ENCODE measurements at places on chromosomes 4 and X.

- DNase-seq, result no peak
Observed at GRCh38 chrX:79084923-79085322, 59.6 kb upstream of the GPR174 start.

- DNase-seq, result no peak
Observed at GRCh38 chrX:13755254-13755653, 20.7 kb downstream of the OFD1 start.

DNA sequence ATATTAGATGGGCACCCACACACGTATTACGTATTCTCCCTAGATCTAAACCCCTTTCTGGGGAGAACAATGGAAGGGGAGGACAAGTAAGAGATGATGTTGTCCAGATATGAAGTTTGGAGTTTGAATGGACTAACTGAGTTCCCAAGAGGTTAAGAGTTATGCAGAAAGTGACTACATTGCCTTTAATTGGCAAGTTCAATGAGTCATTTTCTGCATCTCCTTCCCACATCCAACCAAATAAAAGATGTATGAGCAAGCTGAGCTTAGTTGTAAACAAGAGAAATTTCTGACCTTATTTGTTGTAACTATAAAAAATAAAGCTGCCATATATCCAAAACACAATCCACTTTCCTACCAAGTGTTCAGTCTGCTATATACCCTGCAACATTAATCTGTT is 50.5 kb downstream of the TIGD2 start:
- DNase-seq, result no peak

GRCh38 chr4:125434136-125434535 is 119.4 kb downstream of the FAT4 start:
- no peak for DNase-seq

DNA sequence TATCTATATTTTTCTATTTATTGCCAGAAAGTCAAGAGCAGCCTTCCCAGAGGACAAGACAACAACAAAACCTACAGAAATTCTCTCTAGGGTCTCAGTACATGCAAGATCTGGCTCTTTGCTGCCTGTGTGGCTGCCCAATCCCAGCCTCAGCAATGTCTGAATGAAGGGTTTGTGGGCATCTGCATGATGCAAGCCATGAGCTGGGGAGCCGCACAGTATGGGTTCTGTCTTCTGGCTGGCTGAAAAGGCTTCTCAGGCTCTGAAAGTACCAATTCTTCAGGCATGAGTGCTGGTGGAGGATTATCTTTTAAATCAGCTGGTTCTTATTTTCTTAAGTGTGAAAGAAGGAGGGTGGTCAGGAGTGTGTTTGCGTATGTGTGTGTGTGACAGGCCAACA is 104.6 kb downstream of the PDGFRA start:
- DNase-seq, result no peak

GRCh38 chr4:67929426-67929825 is 33.9 kb downstream of the TMPRSS11A start:
- DNase-seq, result peak; percentile 7

GRCh38 chr4:23097251-23097650 is 404.5 kb downstream of the GBA3 start:
- no peak for DNase-seq

DNA sequence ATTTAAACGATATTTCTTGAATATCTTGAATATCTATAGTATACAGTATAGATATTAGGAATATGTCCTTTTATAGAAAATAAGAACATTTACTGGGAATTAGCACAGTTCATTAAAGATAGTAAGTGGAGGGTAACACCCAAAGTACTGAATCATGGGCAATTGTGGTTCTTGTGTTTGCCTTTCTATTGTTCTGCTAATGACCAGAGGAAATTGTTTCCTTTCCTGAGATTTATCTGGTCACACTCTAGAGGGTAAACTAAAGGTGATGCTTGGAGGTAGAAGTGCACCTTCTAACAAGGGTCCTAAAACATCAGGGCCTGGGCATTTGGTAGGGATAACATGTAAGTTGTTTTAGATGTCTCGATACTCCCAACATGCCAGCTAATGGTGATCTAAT is 241.3 kb upstream of the SFRP2 start:
- no peak for DNase-seq

DNA sequence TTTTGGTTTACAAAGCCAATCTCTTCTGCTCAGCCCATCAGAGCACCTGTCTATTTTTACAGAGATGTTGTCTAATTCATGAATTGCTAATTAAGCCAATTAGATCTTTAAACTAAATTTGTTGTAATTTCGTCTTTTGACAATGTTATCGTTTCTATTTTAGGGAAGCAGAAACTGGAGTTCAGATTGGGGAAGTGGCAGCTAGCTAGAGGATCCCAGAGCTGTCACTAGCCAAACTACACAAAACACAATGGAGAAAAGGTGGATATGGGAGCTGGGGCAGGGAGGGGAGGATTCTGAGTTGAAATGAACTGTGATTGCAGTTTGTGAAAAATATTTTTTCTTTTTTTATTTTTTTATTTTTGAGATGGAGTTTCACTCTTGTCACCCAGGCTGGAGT is 35.8 kb downstream of the CASP3 start:
- no peak for DNase-seq

GRCh38 chrX:145715641-145716138 is 101.9 kb upstream of the SLITRK2 start:
- no peak for DNase-seq

DNA sequence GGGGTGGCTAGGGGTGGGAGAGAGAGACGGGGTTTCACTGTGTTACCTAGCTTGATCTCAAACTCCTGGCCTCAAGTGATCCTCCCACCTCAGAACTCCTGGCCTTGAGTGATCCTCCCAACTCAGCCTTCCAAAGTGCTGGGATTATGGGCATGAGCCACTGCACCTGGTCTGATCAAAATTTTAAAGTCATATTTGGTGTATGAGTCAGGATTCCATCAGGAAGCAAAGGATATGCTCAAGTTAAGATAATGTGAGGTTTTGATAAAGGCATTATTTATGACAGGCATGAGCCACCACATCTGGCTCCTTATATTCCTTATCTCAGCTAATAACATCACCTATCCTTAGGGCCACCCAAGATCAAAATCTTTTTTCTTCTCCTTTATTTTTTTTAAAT is 182.0 kb downstream of the SLC4A4 start:
- no peak for DNase-seq

- no peak for DNase-seq
Observed at GRCh38 chr4:7574287-7575014, 139.7 kb upstream of the PSAPL1 start.

GRCh38 chr4:155954939-155955338 is 1.3 kb upstream of the CTSO start:
- DNase-seq, result peak; percentile 40

GRCh38 chr4:113293674-113294073 is 244.2 kb downstream of the ANK2 start:
- DNase-seq, result no peak

- no peak for DNase-seq
Observed at GRCh38 chr4:78799551-78800495, 23.7 kb downstream of the BMP2K start.

- DNase-seq, result no peak
Observed at GRCh38 chr4:101288365-101289145, 58.8 kb downstream of the PPP3CA start.

- no peak for DNase-seq
Observed at GRCh38 chr4:187666697-187667494, 328.7 kb upstream of the ZFP42 start.

GRCh38 chr4:60652933-60653332 is 547.2 kb upstream of the ADGRL3 start:
- no peak for DNase-seq

DNA sequence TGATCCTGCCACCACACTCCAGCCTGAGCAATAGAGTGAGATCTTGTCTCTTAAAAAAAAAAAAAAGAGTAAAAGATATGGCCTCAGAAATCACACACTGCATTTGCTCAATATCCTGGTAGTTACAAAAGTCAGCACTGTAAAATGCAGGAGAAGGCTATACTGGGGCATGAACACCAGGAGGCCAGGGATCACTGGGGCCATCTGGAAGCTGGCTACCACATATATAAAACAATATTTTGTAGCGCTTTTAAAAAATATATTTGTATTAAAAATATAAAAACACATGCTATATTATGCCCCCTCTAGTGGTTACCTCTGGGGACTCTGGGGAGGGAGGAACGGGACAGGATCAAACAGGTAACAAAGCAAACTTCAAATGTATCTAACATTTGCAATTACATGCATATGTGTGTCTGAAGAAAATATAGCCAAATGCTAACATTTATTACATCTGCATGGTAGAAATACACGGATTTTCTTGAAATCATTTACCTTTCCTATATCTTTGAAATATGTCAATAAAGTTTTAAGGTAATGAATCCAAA is 4.0 kb downstream of the C4orf46 start:
- DNase-seq, result peak; percentile 32

GRCh38 chr4:158170691-158171561 is 1.9 kb downstream of the GASK1B start:
- DNase-seq, result no peak

DNA sequence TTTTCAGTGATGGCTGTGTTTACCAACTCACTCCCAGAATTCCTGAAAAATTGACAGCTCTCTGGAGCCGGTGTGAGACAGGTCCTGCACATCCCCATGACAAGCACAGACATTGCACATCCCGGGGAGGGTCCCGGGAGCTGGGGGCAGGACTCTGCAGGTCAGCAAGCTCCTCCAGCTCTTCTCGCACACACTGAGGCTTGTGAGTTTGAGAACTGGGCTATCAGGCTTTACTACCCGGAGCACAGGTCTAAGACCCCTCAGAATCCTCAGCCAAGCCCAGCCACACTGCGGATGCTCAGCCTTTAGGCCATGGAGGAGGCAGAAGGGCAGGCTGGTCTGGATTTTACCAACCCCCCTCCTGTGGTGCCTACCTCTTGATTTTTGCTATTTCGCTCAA is 5.6 kb upstream of the CLDN24 start:
- DNase-seq, result no peak

DNA sequence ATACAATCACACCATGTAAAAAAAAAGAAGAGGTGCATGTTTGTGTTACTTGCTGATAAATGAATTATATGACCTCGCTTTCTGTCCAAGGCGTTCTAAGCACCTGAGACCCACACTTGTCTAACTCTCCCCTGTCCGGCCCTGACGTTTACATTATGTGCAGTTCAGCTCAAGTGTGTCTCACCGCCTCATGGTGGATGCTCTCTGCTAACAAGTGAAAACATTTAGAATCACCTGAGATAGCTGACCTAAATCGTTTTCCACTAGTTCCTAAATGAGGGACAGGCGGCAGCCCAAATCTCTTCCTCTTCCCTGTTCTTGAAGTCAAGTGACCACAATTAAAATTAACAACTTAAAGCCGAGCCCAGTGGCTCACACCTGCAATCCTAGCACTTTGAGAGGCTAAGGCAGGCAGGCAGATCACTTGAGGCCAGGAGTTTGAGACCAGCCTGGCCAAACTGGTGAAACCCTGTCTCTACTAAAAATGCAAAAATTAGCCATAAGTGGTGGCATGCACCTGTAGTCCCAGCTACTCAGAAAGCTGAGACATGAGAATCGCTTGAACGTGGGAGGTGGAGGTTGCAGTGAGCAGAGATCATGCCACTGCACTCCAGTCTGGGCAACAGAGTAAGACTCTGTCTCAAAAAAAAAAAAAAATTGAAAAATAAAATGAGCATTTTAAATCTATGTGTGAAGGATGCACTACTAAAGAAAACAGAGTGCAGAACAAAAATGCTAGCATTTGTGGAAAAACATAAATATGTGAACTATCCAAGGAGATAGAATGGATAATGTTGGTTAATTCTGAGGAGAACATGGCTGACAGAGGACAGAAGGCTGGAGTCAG is 3.9 kb upstream of the TIFA start:
- DNase-seq, result no peak

- DNase-seq, result no peak
Observed at GRCh38 chrX:42952621-42953020, 174.7 kb upstream of the PPP1R2C start.

- peak; percentile 9 for DNase-seq
Observed at GRCh38 chrX:39903937-39904336, 193.8 kb downstream of the BCOR start.

GRCh38 chrX:118171356-118171755 is 54.7 kb upstream of the KLHL13 start:
- no peak for DNase-seq

DNA sequence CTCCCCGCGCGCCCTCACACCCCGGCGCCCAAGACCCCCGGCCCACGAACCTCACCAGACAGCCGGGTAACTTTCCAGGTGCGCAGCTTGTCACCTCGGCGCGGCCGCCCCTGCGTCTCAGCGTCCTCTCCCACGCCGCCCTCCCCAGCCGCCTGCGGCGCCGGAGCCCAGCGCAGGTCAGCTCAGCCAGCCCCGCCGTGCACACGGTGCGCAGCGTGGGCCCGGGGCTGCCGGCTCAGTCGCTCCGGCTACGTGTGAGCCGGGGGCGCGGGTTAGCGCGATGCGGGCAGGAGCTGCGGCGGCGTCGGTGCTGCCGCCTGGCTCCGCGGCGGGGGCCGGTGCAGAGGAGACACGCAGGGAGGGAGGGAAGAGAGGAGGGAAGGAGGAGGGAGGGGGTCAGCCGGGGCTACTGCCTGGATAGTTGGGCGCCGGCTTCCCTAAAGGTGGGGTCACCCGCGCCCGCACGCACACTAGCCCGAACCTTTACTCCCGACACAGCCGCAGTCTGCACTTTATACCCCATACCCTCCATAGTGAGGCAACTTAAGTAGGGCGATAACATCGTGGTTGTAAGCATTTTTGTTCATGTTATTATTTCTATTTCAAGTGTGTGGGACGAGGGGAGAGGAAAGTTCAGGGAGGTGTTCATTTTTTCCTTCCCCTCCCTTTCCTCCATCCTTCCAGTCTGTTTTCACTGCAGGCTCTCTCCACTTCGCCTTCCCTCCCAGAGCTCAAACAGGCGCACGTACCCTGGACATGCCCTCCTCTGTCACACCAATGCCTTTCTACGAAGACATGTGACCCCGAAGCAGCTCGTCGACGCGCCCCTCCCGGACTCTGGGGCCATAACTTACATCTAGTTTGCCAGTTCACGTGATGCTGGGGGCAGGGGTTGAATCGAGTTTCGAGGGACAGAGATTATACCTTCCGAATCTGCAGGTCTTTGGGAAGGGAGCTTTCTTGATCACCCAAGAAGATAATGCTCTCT is at the start of gene PRKG2:
Gene PRKG2 (minus strand): TSS at position 342 of the 988 bp plus-strand sequence. CDS start 10,175 bp downstream, outside the sequence.
- no peak for DNase-seq

GRCh38 chr4:33886356-33886755 is 2358.0 kb downstream of the ARAP2 start:
- no peak for DNase-seq

DNA sequence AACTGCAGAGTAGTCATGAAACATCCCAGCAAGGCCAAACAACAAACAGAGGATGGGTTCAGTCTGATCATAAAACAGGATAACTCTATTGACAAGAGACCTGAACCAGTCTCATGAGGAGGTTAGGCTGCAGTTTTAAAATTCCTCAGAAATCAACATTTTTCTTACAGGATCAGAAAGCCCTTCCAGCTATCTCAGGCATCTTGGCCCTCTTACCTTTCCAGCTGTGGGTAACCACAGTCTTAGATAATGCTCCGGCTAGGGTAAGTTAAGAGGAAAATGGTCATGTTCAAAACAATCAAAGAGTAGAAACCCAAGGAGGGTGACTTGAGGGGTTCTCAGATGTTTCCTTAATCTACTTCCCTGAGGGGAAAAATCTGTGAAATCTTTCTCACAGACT is 5.1 kb downstream of the CTSO start:
- no peak for DNase-seq
